ENCODE measurements at places on chromosomes 12 and 14.

- no peak for DNase-seq
Measured at GRCh38 chr14:56056031-56056430, 62.2 kb upstream of the PELI2 start.

DNA sequence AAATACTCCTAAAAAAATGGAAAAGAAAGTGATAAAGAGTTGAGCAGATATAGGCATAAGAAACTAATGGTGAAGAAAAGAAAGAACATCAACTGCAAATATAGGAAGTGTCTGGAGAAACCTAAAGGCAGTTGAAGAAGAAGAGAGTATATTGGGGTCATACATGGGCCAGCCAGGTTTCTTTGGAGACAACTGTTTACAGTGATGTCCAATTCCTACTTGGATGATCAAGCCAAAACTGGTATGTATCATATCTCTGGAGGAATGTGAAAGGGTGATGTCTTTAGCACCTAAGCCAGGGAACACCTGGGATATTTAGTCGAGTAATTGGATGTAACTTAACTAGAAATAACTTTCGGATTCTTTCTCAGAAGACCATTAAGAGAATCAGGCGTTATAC, 129.3 kb upstream of the FLRT2 start:
- DNase-seq: no peak

GRCh38 chr14:104979758-104980610, 1.8 kb upstream of the AHNAK2 start:
- DNase-seq: no peak

GRCh38 chr12:89834676-89835075, 126.0 kb upstream of the ATP2B1 start:
- DNase-seq: no peak

DNA sequence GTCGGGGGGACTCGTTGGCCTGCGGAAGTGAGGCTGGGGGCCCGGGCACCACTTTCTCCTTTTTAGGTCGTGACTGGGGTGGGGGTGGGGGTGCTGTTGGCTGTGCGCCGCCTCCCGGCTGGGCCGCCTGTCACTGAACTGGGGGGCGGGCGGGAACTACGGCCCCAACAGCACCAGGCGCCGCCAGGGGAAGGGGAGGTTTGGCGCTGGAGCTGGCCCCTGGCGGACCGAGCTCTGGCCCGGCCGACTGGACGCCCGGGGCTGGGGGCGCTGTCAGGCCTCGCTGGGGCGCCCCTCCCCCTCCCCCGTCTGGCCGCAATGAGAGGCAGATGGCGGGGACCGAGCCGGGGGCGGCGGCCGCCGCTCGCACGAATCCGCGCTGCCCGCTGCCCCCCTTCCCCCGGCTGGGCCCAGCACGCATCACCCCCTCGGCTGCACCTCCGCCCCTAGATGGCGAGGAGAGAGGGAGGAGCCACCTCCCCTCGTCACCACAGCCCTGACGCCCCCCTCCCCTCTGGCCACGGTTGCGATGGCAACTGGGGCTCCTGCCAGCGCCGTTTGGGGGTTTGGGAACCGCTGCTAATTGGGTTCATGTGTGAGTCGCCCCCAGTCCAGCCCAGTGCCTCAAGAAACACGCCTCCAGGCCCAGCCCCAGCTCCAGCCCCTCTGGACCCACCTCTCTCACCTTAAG, 723 bp downstream of the NFATC4 start:
- no peak for DNase-seq

GRCh38 chr14:36942522-36943245, 229.7 kb downstream of the SLC25A21 start:
- DNase-seq: no peak

DNA sequence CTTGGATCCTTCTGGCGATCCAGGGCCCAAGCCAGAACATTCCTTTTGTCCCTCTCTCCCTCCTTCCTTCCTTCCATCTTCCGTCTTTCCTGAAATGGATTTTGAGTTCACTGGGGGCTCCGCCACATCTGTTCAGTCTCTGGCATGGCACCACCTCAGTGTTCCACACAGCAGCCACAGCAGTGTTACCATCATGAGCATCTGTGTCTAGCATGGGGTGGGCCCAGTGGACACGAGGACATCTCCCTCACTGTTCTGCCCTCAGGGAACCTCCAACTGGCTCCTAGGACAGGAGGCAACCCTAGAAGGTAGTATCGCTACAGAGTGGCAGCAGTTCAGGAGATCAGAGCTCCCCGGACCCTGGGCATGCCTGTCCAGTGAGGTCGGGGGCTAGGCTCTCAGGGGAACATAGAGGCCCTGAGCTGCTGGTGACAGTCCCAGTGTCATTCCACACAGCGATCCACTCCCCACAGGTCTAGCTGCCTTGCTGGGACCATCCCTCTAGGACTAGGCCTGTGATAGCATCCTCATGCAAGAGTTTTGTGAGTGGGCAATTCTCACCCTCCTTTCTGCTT, 59.0 kb downstream of the GALNT16 start:
- no peak for DNase-seq

- peak; percentile 17 for DNase-seq
Measured at GRCh38 chr12:1634590-1635191, 5.7 kb downstream of the WNT5B start.

- DNase-seq: no peak
Measured at GRCh38 chr14:24690492-24690891, 56.5 kb upstream of the GZMB start.

DNA sequence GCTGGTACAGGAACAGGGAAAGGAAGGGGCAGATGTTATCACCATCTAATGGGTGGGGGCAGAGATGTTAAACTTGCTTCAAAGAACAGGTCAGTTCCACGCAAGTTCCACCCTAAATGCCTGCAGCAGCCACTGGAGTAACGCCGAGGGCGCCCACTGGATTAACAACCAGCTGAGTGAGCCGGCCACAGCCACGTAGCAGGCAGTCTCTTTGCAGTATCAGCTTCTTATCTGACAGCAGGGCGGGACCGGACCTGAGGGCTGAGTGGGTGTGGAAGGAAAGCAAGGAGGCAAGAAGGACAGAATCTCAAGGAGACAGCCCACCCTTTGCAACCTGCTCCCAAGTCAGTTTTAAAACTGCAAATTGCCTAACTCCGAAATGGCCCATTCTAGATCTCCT, 38.4 kb upstream of the FOXN3 start:
- DNase-seq: no peak

DNA sequence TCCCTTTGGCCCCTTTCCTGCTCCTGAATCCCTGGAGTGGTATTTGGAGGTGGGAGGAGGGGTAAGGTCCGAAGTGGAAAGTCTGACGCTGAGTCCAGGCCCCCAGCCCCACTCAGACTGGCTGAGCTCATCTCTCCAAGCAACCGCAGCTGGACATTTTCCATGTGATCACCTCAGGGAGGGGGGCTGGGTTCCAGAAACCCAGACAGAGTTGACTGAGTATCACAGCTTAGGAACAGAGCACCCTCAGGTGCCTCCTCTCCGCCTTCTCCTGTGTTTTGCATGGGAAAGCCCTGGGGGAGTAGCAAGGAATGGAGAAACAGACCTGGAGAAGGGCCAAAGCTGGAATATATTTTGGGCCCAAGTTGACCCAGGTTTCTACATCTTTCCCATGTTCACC, 8.0 kb upstream of the ITGA5 start:
- DNase-seq: no peak

- DNase-seq: no peak
Measured at GRCh38 chr14:77120771-77121743, 20.5 kb downstream of the ZDHHC22 start.

DNA sequence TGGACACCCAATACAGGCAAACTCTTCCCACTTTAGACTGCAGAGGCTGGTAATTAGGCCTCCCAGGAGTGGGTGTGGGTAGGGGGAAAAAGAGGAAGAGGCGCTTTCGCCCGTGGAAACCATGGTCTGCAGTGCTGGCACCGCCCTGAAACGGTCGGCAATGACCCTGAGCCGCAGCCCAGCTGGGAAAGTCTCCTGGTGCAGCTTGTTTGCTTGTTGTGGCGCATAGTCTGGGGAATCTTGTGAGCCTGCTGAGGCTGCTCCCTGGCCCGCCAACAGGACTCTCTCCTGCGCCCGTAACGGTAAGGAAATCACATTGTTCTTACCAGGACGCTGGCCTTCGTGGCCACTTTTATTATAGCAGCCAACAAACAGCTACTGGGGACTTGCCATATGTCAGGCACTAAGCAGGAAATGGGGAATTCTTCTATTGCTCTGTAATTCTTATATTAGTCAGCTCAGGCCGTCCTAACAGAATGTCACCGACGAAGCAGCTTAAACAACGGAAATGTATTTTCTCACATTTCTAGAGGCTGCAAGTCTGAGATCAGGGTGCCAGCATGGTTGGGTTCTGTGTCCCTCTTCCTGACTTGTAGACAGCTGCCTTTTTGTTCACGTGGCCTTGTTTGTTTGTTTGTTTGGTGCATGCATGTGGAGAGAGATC, 52.5 kb upstream of the RIN3 start:
- DNase-seq: no peak

- DNase-seq: no peak
Measured at GRCh38 chr12:4275870-4276301, 2.3 kb downstream of the CCND2 start.

GRCh38 chr14:68981539-68981976, 2.5 kb upstream of the ACTN1 start:
- DNase-seq: no peak

Measured in stimulated activated CD8-positive, alpha-beta memory T cell treated with anti-CD3 and anti-CD28 coated beads, Interleukin-2, amount 100 ng/mL, for 1 hour (primary cell).